ENCODE measurements at places on chromosomes 4 and X.
A peak's percentile ranks its signal among the peaks of the same experiment; 100 is the strongest.

GRCh38 chr4:108205859-108206258 is 37.1 kb upstream of the LEF1 start:
- no peak for DNase-seq

DNA sequence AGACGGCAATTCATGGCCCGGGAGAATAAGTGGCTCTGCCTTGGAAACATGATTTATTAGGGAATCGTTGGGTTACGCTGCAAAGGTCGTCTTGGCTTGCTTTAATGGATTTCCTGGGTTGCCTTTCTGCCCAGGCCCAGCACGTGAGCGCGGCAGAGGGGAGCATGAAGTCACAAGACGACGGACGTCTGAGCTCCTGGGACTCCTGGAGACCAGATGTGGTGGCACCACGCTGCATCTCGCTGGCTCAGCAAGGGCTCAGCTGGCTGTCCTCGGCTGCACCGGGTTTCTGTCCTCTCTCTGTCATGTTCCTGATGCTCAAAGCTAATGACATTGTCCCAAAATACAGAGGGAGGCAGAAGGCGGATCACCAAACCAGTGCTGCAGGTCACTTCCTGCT is 61.2 kb downstream of the C4orf50 start:
- no peak for DNase-seq

- DNase-seq = no peak
Measured at GRCh38 chr4:39763714-39764572, 66.0 kb downstream of the UBE2K start.

GRCh38 chrX:84441143-84441542 is 61.1 kb downstream of the HDX start:
- DNase-seq = no peak

DNA sequence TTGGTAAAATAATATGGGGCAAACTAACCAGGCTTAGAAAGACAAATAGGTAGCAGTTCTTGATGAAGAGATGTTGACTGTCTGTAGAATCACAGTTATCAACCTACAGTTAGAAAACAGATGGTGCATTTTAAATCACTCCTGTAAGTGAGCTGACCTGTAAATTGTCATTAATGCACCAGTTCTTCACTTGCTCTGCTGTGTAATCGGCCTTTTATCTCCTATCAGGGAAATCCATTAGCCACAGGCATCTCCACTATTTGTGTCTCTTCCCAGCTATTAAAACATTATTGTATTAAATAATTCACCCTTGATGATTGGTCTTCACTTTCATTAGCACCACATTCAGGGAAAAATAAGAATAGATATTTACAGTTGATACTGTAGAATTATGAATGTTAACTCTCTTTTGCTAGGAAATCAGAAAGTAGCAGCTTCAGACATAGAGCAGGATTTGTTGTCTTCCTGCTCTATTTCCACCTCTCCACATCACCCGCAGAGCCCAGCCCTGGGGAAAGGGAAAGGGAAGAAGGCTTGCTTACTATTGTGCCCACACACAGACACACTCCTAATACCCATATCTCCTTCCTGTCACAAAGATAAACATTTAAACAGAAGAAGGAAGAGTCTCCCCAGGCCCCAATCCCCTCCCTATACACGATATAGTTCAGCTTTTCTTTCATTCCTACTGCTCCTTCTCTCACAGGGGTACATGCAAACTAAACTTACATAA is 97.1 kb downstream of the REELD1 start:
- DNase-seq = no peak

DNA sequence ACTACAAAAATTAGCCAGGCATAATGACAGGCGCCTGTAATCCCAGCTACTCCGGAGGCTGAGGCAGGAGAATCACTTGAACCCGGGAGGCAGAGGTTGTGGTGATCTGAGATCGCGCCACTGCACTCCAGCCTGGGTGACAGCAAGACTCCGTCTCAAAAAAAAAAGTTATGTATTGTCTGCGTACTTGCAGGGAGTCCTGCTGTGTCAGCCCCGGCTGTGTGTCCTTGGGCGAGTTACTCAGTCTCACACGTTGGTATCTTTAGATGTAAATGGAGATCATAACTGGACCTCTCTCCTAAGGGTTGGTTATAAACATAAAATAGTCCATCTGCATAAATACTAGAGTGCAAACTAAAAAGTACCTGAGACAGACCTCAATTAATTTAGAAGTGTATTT is 22.7 kb upstream of the TBC1D14 start:
- no peak for DNase-seq

- no peak for DNase-seq
Measured at GRCh38 chr4:41209187-41209586, 5.2 kb downstream of the APBB2 start.

DNA sequence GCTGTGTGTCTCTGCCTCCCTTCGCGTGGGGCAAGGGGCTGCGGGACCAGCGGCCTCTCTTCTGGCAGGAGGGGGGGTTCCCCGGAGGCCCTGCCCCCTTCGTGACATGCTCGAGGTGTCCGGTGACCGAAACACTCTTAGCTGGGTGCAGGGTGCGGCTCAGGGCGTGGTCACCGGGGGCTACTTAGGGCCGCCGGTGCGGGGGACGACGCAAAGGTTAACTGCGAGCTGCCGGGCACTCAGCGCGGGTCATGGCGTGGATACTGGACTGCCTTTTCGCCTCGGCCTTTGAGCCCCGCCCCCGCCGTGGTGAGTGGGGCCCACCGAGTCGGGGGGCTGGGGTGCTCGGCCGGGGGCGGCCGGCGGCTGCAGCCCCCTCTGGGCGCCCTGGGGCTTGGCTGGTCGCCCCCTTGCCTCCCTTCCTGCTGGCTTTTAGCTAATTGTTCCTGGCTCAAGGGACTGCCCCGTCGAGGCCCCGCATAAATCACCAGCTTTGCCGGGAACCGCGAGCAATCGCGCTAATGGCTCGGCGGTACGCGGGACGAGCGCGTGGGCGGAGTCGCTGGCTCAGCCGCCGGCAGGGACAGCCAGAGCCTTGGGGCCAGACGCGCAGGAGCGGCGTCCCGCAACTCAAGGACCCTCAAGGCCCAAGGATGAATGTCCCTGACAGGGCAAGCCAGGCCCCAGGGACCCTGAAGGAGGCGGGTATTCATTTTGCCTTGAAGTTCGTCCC is at the start of gene ARHGAP36:
Gene ARHGAP36, plus strand, starts transcription at position 211 of the 733 bp plus-strand sequence. CDS start 23,320 bp downstream, outside the sequence.
- DNase-seq = no peak

DNA sequence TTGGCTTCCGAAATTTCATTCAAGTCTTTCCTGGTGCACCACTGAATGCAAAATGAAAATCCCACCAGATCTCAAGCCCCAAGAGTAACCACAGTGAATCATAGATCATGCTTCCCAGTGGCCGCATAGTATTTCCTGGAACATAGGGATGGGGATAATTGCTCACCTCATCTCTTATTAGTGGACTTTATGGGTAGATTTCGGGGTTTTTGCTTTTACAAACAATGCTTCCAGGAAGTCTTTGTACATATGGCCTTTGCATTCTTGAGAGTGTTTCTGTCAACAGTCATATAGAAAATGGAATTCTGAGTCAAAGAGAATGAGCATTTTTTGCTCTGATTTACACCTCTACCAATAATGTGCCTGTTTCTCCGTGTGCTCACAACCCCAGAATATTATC is 53.4 kb downstream of the PPEF2 start:
- DNase-seq = no peak

- DNase-seq = no peak
Measured at GRCh38 chr4:122854447-122855352, 28.1 kb downstream of the FGF2 start.

- DNase-seq = no peak
Measured at GRCh38 chr4:146051728-146052391, 113.2 kb upstream of the ZNF827 start.

DNA sequence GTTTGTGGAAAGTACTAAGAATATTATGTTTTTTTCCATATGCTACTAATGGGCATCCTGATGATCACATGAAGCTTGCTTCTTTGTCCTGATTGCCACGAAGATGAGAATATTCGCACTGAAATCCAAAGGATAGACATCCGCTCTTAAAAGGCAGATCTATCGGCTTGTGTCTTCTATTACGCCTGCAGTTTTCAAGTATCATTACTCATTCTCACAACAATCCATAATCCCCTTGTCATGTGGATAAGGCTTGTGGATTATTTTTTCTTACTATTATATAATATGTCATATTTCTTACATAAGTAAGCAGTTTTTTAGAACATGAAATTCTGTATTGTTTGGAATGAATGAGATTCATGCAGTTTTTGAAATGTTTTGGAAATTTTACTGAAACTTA is 62.8 kb downstream of the KCNIP4 start:
- no peak for DNase-seq

DNA sequence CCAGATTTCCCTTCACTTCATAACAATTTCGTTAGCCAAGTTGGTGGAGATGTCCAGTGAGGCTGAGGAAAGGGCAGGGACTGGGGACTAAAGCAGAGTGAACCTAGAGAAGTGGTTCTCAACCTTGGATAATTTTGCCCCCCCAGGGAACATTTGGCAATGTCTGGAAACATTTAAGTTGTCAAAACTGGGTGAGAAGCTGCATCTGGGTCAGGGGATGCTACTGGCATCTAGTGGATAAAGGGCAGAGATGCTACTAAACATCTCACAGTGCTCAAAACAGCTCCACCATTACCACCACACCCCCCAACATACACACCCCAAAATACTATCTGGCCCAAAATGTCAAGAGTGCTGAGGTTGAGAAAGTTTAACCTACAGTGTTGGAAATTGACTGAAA is 32.0 kb upstream of the FGF16 start:
- no peak for DNase-seq

DNA sequence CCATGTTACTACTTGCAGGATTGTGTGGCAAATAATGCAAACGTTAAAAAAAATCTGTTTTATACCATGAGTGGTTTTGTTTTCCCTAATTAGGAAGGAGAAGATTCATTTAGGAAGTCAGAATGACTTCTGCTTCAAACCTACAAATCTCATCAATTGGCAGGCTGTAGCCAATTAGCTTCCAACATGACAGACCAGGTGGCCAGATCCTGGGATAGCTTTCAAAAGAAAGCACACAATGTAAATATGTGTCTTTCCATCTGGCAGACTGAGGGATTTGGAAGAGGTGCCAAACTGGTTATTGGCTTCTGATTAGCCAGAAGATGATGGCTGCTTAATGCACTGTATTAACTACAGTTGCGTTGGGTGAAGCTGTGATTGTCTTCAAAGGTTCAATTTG is 432.8 kb downstream of the ANKRD50 start:
- no peak for DNase-seq

DNA sequence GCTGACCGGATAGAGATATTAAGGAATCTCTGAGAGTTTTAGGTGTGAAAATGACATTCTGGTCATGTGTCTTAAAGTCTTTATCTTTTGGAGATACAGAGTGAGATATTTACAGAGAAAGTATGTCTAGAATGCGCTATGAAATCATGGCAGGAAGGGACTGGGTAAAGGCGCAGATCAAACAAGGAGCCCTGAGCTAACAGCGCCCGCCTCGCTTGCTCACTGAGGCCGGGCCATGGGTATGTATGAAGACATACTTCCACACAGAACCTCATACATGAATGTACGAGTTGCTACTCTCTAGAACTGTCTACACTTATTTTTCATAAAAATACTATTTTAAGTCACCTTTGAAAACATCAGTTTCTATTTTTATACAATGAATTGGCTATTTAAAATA is 20.0 kb downstream of the FAM53A start:
- no peak for DNase-seq

- DNase-seq = no peak
Measured at GRCh38 chr4:104973708-104974107, 173.0 kb upstream of the TET2 start.

DNA sequence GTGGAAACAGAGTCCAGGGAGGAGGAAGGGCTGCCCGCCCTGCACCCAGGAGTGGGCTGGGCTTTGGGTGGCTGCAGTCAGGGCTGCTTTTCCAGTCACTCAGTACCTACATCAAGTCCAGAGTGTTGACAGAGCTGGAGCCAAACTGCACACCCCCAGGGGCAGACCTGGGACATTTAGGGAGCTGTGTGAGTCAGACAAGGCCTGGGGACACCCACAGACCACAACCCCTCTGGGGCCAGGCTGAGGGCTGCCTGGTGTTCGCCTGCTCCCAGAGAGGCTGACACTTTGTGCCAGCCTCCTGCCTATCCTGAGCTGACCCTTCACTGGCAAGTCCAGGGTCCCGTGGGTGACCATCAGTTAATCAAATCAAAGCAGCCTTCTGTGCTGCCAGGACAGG is 240.0 kb downstream of the BCOR start:
- DNase-seq = no peak

DNA sequence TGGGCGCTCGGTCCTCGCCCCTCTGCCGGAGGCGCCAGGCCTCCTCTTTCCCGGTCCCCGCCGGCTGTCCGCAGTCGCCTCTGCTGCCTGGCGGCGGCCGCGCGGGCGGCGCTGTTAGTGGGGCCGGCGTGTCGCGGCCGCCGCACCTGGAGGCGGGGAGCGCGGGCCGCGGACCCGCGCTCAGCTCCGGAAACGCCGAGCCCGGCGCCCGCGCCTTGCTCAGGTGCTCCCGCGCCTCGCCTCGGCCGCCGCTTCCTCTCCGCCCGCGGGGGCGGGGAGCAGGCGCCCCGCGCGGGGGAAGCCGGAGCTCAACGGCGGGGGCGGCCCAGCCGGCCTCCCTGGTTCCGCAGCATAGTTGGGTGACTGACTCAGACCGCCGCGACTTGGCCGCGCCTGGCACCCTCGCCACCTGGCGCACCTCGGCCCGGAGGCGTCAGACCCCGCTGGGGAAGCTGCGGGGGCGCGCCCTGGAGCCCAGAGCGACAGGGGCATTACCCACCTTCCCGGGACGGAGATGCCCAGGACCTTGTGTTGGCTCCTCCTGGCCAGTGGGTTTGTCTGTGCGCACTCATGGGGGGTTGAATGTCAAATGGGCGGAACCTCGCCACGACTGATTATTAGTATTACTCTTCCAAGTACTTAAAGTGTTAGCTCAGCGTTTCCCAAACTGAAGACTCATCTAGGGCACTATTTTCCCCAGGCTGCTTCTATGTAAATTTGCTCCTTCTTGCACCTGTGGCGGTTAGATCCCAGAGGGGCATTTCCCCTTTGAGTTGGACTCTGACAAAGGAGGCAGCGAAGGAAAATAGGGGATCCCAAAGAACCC is at the start of gene ARAP2:
Gene ARAP2, minus strand, starts transcription at position 258 of the 826 bp plus-strand sequence. CDS start 15,028 bp downstream, outside the sequence.
- peak; percentile 58 for DNase-seq

- DNase-seq = no peak
Measured at GRCh38 chr4:117560329-117560728, 474.0 kb upstream of the NDST3 start.

Data from T follicular helper cell (primary cell).